ENCODE measurements at places on chromosomes 3 and 15.

DNA sequence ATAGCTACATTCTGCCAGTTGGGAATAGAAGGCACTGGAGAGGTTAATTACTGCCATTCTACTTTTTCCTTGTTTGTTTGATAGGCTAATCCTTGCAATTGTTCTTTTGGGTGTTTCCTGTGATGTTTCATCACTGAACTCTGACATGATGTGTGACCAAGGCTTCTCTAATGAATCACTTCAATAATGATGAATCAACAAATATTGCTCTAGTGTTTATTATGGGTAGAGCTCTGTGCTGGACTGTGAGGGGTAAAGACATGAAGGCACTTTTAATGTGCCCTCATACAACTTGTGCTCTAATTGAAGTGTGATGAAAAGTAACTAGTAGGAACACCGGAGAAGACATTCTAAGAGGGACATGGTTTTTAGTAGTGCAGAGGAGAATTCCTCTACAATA is 233.6 kb downstream of the WDR72 start:
- no peak for DNase-seq

GRCh38 chr15:71565631-71566160 is 244.7 kb upstream of the NR2E3 start:
- DNase-seq, result no peak

DNA sequence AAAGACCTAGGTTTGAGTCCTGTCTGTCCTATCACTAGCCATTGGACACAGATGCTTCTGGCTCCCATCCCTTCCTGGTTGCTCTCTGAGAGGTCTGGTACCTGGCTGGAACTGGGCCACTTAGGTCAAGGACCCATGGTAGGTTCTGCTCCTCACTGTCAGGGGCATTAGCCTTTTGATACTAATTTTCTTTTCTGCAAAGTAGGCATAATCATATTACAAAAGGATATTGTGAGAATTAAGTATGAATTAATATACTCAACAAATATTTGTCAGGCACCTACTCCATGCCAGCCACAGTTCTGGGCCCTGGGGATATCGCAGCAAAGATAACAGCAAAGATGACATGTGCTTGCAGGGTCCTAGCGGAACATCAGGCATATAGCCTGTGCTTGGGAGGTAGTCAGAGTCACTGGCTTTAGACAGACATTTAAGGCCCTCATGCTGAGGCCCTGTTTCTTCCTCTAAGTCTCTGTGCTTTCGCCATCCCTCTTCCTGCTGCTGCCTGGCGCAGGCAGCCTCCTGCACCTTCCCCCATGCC is 25.6 kb upstream of the LCTL start:
- DNase-seq, result no peak

DNA sequence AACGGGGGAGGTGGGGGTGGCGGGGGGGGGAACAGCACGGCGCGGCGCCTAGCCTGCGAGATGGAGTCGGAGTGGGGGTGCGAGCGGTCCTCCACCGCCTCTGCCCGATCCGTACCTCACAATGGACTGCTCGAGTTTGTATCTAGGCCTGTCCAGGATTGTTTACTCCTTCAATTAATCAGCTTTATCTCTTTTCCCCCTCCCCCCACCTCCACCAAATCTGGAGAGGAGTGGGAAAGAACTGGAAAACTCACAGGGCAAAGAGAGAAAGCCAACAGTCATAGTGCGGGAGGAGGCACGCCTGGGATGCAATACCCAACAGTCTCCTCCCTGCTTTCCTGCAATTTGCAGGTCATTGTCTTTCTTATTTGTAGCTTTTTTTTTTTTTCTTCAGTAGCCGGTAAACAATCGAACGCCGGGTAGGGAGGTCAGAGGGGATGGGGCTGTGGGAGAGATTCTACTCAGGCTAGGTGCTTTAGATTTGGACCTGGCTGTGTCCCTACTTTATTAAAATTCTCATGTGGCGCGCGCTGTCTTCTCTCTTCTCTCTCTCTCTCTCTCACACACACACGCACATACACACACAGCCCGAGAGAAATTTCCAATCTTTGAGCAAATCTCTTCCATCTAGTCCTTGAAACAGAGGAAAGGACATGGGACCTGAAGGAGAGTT is 6.9 kb upstream of the MEIS2 start:
- DNase-seq, result no peak

DNA sequence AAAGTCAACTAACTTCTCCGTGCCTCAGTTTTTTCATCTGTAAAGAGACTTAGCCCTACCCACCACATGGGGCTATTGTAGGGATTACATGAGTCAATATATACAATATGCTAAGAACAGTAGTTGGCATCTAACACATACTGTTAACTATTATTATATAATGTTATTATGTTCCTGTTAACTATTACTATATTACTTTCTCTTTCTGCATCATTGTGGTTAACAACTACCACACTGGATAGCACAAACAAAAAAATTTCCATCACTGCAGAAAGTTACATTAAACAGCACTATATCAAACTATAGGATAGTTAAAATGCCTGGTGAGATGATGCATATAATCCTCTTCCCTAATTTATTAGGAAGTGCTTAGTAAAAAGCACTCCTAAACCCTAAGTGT is 23.7 kb downstream of the STAG1 start:
- no peak for DNase-seq

- DNase-seq, result no peak
These were observed 435.4 kb downstream of the MFSD1 start for GRCh38 chr3:159237226-159237625.

DNA sequence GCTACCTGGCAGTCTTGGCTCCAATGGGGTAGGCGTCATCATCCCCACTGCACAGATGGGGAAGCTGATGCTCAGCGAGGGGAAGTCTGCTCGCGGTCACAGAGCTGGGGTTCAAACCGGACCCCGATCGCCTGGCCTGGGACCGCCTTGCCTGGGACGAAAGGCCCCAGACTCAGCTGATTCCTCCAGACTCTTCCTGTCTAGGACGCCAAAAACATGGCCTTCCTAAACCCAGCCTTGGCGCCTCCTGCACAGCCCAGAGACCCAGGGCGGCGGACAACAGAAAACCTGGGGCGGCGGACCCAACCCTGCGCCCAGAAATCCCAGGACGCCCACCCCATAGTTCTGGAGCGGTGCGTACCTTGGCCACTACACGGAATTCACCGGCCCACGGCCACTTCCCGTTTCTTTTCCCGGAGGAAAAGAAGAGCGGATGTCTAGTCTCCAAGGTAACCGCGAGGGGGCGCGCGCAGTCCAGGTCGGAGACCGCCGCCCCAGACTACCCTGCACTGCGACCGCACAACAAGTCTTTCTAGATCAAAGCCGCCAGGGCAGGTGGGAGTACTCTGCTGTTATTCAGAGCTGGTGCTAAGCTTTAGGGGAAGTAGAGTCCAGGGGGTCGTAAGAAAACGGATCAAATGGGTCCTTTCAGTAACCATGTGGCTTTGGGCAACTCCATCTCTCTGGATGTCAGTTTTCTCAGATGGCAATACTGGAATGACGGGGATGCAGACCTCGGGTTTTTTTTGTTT is 4.9 kb upstream of the IL17RD start:
- DNase-seq, result peak; percentile 18

DNA sequence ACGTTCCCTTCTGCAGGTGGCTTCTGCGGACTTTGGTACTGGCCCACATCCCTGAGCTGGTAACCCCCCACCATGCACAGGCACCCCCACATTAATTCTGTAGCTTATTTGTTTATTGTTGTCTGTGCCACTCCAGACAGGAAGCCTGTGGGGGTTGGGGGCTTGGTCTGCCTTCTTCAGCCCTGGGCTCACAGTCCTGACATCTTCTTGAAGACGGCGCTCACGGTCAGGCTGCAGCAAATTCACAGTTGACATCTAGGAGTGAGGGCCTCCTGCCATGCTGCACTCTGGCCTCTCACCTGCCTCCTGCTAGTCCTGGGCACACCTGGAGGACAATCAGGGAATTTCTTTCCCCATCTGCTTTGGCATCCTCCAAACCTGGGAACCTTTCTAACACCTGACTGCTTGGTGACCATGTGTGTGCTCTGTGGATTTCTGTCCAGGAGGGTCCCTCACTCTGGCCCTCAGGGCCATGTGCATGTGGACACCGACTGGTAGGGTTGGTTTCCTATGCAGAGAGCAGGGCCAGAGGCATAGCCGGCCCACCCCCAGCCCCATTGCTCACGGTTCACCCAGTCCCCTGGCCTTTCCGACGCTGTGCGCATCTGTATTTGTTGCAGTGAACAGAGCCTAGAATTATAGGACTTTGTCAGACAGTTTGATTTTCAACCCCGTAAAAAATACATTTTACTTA is 68.8 kb downstream of the APBA2 start:
- DNase-seq, result no peak

DNA sequence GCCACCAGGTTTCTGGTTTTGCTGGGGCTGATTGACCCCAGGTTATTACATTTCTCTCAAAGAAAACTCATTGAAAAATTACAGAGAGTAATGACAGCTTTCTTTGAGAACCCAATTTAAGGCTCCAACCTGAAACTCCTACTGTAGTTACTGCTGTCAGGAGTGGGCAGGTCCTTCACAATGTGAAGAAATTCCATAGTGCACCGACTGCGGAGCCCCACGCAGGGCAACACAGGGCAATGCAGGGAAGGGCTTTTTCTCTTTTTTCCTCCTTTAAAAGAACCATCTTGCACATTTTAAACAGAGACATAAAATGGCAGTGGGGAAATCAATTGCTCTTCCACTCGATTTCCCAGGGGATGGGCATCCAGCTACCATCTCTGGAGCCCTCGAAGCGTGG is 74.3 kb downstream of the NUP210 start:
- no peak for DNase-seq

- DNase-seq, result no peak
These were observed 17.6 kb downstream of the SHQ1 start for GRCh38 chr3:72830452-72831223.

DNA sequence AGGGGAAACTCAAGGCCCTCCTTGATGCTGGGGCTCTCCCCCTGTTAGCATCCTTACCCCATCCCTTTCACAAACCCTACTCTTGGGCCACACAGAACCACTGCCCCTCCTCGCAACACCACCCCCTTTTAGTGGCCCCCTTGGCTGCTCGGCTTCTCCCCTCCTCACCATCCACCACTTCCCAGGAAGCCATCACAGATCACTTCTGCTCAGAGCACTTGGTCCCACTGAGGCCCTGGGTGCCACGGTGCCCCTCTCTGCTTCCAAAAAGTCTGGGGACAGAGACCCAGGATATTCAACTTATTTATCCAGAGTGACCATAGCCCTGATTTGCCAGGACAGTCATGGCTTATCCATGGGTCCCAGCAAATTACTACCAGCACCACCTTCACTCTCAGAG is 2.4 kb downstream of the RHCG start:
- no peak for DNase-seq

DNA sequence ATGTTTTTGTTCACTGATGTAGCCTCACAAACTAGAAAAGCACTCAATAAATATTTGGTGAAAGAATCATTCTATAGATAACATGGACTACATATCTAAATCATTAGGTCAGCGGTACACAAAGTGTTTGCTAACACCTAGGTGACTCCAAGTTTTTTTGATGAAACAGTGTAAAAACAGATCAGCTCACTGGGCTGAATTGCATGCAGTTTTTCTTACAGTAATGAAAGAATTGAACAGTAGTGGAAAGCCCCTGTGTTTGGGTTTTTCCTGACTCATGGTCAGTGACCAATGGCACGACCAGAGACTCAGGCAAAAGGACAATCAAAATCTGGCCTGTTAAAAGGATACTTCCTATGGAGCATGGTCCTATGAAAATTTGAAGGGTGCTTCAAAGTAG is 384.3 kb upstream of the EPHA6 start:
- DNase-seq, result no peak

- no peak for DNase-seq
These were observed 6.8 kb upstream of the ONECUT1 start for GRCh38 chr15:52796753-52797520.

DNA sequence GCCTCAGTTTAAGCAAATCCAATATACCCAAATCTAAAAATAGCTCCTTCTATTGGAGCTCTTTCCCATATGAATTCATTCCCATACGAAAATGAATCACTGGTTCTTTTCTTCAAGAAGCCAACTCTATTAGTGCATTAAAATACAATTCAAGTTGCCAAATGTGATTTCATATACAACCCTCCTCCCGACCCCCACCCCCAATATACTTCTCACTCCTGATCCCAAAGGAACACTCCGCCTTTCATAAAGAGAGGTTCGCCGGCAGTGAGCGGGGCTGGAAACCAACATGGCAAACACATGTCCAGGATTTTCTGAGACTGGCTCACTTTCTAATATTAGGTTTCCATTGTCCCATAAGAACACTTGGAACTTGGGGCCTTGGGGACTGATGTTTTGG is 48.5 kb downstream of the MAGEF1 start:
- no peak for DNase-seq

DNA sequence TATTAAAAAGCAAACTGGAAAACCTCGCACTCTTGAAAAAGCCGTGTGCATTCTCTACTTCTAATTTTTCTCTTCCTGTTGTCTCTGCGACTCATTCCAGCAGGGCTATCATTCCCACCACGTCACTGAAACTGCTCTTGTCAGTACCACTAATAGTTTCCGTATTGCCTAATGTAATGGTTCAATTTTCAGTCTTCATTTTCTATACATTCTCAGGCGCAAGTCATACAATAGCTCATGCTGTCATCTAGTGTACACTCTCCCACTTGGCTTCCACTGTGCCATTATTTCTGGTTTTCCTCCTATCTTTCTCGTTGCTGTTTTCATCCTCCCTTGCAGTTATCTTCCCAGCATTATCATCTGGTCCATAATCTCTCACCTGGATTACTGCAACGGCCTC is 160.2 kb downstream of the SPATA16 start:
- no peak for DNase-seq

GRCh38 chr3:159189994-159190669 is 388.3 kb downstream of the MFSD1 start:
- DNase-seq, result no peak

GRCh38 chr3:125212091-125212508 is 448 bp downstream of the SLC12A8 start:
- no peak for DNase-seq

DNA sequence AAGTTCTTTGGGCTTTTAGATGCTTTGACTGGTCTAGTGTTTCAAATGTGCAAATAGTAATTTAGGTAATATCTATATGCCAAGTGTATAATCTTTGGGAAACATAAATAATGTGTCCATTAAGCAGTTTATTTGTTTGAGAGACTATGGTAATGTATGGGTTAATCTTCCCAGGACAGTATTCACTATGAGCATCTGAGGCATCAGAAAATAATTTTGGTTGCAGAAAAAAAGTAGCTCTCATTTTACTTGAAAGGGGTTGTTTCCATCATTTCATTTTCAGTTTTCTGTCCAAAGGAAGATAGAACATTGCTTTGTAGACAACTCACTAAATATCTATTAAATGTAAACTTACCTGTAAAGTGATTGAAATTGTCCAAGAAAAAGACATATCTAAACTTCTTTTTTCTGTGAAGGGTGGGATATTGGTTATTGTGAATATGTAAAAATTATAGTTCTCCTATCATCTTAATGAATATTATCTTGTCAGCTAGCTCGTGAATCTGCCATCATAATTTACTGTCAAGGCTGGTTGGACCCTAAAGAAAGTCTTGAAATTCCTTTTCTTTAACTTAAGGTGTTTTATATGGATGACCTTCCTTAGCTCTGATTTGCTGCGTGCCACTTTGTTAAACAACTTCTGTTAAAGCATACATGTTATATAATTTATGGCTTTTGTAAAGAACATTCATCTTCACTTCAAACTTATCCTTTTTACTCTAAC is 108.8 kb downstream of the EPHA3 start:
- no peak for DNase-seq

All from stimulated activated CD4-positive, alpha-beta T cell treated with anti-CD3 and anti-CD28 coated beads, TNF-alpha, amount 100 ng/mL, for 4 hours (primary cell).